ENCODE measurements at places on chromosomes 1 and 21. TPM values are rescaled to one million over a fixed set of nuclear protein-coding genes. Genes with fewer than 3 reads are reported as not detected.

CFHR2 gene
- total RNA-seq: not detected

RGS1 gene
- 295 TPM for total RNA-seq

MAN1C1 gene
- 65.5 TPM for total RNA-seq

GCSAML gene
- 0.85 TPM for total RNA-seq

TAL1 gene
- total RNA-seq: 0.39 TPM

FLG2 gene
- not detected for total RNA-seq

UBE2U gene
- not detected for total RNA-seq

MATN1 gene
- total RNA-seq: 5.5 TPM
